Activated naive CD8-positive, alpha-beta T cell treated with anti-CD3 and anti-CD28 coated beads for 36 hours (primary cell): ENCODE measurements at places on chromosomes 12 and 14.

GRCh38 chr12:117590999-117591398 is 229.6 kb upstream of the NOS1 start:
- no peak for DNase-seq

GRCh38 chr14:36513012-36513420 is 7.0 kb downstream of the NKX2-1 start:
- DNase-seq: no peak

DNA sequence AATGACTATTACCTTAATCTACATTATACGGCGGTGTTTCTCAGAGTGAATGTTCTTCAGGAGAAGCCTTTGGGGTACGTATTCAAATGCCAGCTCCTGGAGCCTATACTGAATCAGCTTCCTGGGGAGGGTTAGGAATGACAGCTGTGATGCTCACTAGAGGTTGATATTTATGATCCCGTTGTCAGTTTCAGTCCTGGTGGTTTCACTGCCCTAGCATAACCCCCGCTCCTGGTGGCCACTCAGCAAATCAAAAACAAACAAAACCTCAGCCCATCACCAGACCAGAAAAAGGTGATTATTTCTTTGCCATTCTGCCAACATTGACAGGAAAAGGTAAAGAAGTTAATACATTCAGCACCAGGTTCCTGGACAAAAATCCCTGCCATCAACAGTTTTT is 136.5 kb upstream of the CRY1 start:
- DNase-seq: no peak

- no peak for DNase-seq
Observed at GRCh38 chr12:114933428-114934160, 249.6 kb upstream of the TBX3 start.

DNA sequence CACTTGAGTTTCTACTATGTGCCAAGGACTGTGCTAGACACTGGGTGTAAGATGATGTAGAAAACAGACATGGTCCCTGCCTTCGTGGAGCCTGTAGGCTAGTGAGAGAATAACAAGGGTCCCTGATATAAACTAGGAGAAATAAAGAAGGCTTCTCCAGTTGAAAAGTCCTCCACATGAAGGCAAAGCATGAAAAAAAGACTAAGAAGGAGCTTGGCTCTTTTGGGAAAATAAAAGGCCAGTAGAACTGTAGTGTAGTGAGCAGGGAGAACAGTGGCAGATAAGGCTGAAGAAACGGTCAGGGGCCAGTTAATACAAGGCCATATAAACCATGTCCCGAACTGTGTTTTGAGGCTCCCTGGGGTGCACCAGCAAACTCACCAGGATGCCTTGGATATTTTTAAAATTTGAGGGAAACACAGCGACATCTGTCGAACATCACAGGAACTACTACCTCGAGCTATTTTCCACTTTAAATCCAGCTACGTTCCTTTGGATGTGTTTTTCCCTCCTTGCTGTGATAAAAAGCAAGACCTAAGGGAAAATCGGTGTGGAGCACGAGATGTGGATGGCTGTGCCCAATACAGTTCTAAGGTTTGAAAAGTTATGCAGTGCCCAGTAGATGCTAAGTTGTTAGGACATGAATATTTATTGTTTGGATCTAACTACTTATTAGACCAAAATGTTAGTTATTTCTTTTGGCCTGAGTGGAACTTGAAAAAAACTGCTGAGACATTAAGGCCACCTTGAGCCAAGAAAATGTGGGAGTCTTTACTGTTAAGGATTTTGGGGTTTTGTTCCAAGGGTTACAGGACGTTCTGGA is 8.5 kb upstream of the CFL2 start:
- peak; percentile 5 for DNase-seq
